D341Med (cell line): ENCODE measurements at places on chromosomes 16 and 17.

DNA sequence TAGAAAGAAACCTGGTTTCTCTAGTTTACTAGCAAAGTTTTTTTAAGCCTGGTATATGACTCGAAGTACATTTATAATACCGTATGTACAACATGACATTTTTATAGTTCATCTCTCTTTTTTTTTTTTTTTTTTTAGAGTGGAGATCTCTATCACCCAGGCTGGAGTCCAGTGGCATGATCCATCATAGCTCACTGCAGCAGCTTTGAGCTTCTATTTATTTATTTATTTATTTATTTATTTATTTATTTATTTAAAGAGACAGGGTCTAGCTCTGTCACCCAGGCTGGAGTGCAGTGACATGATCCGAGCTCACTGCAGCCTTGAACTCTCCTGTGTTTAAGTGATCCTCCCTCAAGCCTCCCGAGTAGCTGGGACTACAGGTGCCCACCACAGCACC is 25.9 kb upstream of the VPS4A start:
- DNase-seq, result no peak

- no peak for DNase-seq
These were observed 115.0 kb upstream of the CIBAR2 start for GRCh38 chr16:85227084-85227945.

- DNase-seq, result peak; percentile 7
These were observed 3.8 kb upstream of the EXOSC6 start for GRCh38 chr16:70255574-70255973.

DNA sequence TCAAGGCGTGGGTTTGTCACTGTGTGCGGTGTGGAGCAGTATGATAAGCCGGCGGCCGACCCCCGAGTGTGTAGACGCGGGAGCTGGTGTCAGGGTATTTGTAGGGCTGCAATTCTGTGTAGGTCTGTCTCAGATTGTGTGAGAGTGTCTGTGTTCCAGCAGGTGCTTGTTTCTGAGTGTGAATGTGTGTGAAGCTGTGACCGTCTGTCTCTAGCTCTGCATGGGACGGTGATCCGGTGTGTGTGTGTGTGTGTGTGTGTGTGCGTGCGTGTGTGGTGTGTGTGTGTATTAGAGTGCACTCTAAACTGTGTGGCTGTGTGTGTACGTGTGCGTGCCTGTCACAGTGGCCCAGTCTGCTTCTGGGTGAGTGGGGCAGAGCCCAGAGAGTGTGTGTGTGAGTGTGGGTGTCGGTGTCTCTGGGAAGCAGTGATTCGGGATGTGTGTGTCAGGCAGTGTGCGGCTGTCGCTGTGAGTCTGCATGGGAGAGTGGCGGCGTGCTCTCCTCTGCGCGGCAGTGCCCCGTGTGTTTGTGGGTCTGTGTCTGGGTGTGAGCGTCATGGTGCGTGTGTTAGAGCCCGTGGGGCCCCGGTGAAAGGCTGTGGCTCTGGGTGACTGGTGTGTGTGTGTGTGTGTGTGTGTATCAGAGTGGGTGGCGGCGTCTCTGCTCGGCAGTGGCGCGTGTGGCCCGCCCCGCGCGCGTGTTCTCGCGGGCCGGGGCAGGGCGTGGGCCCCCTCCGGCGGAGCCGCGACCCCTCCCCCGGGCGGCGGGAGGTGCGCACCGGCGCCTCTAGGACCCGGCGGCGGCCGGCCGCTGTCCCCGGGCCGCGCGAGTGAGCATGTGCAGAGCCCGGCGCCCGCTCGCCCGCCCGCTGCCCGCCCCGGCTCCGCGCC is at the start of gene WSCD1:
WSCD1 (plus strand) TSS at position 841 of the 891 bp plus-strand sequence. CDS start 10,280 bp downstream, outside the sequence.
- DNase-seq, result peak; percentile 65

- DNase-seq, result no peak
These were observed 63.6 kb downstream of the PLCG2 start for GRCh38 chr16:81842564-81843242.

GRCh38 chr16:23114131-23114904 is 34.9 kb downstream of the USP31 start:
- DNase-seq, result no peak

DNA sequence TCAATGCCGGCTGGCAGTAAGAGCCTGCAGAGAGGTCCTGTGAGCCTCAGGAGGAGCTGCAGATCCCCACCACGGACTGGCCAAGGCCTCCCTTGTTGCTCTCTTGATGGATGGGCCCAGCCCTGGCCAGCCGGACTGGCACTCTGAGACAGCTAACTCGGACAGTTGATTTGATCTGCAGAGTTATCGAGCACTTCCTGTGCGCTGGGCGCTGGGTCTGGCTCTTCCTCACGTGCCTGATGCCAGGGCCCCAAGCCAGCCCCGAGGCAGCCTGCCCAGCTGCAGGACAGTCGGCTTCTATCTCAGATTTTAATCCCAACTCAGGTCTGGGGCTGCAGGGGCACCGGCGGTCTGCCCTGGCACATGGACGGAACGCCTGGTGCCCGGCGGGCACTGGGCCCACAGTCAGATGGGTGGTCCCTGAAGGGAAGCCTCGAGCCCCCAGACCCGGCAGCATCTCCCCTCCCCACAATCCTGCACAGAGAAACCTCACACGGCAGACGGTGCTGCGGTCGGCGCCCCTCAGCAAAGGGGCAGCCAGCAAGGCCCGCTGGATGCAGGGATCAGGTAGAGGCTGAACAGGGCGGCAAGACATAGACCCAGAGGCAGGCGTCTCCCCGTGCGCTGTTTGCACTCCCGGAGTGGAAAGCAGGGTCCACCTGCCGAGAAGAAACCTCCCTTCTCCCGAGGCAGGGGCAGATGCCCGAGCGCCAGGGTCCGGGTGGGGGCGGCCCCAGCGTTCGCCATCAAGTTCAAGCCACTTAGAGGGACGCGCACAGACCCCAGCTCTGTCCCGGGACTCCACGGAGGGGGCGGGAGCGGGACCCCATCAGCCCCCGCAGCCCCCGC is 34.0 kb downstream of the TIMM22 start:
- no peak for DNase-seq

DNA sequence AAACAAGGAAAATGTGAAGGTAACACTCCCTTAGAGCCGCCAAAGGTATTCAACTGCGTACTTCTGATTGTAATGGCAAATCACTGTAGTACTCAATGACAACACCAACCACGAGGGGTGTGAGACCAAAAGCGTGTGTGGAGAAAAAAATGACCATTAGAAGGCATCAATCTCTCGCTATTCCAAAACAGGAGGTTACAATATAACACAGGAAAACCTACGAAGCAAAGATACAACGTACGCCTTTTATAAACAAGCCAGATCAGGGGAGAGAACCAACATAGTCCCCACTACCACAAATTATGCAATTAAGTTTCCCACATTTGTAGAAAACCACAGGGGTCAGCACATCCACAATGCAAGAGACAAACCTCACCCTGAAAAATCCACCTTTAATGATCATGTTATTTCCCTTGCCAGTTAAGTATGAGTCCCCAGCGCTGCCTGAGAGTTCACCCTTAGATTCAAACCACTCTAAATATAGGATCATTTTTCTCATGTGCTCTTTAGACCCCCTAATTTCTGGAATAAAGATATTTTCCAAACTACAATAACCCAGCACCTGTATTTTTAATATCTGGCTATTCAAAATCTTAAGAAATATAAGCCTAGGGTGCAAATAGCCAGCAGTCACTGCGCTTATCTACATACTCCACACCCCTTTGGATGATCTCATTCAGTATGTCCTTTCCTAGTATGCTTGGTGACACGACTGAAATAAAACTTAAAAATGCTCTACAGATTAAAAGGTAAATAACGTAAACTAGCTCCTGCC is 12.4 kb downstream of the TEX14 start:
- no peak for DNase-seq

DNA sequence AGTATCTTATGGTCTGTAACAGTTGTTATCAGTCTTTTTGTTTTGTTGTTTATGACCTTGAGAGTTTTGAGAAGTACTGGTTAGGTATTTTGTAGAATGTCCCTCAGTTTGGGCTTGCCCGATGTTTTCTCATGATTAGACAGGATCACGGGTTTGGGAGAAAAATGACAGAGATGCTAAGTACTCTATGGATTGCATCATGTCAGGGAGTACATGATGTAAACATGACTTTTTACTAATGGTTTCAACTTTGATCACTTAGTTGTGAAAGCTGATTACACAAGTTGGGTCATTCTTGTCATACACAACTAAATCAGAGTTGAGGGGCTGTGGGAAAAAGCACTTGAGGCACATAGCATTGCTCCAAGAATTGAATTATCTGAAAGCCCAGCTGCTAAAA is 94.7 kb upstream of the SIAH1 start:
- DNase-seq, result no peak

GRCh38 chr17:28043741-28044140 is 1.3 kb downstream of the NLK start:
- DNase-seq, result no peak
